ENCODE measurements at places on chromosomes 1 and 21. TPM values are rescaled to one million over a fixed set of nuclear protein-coding genes. Genes with fewer than 3 reads are reported as not detected.

TPR gene
- 59.5 TPM for total RNA-seq

GPX7 gene
- total RNA-seq = 8.9 TPM

ASH1L gene
- total RNA-seq = 57.1 TPM

C1orf87 gene
- total RNA-seq = not detected

PTAFR gene
- 0.76 TPM for total RNA-seq

TRIM46 gene
- not detected for total RNA-seq

SFN gene
- total RNA-seq = not detected

TLR5 gene
- total RNA-seq = 0.49 TPM

GRCh38 chr1:52852854-52853253 lies 10.3 kb downstream of the ZYG11A start:
- no peaks in the 10 kb centered on the region for H3K36me3 ChIP-seq
- H3K27me3 ChIP-seq = no peaks in the 10 kb centered on the region
- DNase-seq = no peak

- DNase-seq = no peak
- no peaks in the 10 kb centered on the region for H3K27me3 ChIP-seq
- H3K36me3 ChIP-seq = no peaks in the 10 kb centered on the region
- H3K4me3 ChIP-seq = no peak overlapping the region
- no peak overlapping the region for H3K27ac ChIP-seq
Observed at GRCh38 chr1:76158126-76158525, 83.6 kb downstream of the ST6GALNAC3 start.

DNA sequence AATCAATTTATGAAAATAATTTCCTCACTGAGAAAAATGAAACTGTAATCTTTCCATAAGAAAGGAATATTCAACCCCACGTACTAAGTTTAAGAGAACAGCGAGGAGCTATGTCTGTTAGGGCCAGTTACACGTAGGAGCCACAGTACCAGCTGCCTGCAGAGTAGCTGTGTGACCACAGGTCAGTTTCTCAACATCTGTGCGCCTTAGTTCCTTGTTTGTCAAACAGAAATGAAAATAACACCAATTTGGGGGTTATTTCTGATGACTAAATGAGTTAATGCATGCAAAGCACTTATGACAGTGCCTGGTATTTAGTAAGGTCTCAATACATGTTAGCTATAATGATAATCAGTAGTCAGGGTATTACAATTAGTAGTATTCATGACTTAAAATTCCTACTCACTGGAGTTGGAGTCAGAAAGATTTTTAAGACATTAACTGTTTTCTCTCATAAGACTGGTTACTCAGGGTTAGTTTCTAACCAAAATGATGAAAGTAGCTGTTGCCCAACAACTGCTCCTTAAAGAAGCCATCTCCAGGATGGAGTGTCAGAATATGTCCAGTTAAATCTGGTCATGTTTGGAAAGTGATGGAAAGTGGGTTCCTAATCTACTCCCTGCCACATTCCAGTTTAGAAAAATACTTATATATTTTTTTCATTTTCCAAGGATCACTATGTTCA lies 85.8 kb upstream of the ZNF648 start:
- no peak for DNase-seq
- H3K4me3 ChIP-seq = no peak overlapping the region
- H3K27ac ChIP-seq = no peak overlapping the region
- H3K36me3 ChIP-seq = no peaks in the 10 kb centered on the region
- H3K27me3 ChIP-seq = no peaks in the 10 kb centered on the region
- peaks cover 27% of the 10 kb centered on the region for H3K4me1 ChIP-seq

DNA sequence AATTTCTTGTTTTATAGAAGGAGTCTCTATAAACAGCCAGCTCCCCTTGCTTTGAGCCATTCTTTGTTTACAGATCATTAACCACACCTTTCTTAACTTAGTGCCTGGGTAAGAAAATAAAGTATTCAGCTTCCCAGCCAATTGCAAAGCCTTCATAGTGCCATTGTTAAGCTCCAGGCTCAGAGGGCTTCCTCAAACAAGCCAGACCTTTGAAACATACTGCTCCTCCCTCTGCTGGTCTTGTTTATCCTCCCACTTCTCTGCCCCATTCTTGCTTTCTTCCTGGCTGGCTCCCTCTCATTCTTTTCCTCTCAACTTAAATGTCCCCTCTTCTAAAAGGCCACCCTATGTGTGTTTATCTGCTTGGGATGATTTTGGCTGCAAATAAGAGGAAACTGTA lies 319.4 kb upstream of the ST6GALNAC5 start:
- no peaks in the 10 kb centered on the region for H3K4me1 ChIP-seq
- H3K36me3 ChIP-seq = no peaks in the 10 kb centered on the region
- H3K4me3 ChIP-seq = no peak overlapping the region
- H3K27me3 ChIP-seq = no peaks in the 10 kb centered on the region
- no peak overlapping the region for H3K27ac ChIP-seq

DNA sequence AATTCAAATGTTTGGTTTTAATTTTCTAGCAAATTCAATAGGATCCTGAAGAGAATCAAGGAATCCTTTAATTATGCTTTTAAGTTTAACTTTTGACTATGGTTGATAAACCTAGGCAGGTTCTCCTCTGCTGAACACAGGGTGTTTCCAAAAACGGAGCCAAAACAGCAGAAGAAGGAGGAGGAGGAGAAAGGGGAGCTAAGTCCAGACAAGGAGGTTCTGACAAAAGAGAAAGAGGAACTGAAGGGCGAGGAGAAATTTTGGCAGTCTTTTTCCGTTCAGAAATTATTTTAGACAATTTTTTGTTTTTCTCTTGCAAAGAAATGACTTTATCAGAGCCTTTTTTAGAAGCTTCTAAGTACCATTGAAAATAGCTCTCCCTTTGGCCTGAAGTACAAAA lies 33.2 kb upstream of the FNBP1L start:
- DNase-seq = no peak
- H3K4me3 ChIP-seq = no peak overlapping the region
- H3K27ac ChIP-seq = no peak overlapping the region

- H3K4me3 ChIP-seq = no peak overlapping the region
- H3K27ac ChIP-seq = no peak overlapping the region
- peak; percentile 65 for DNase-seq
- no peaks in the 10 kb centered on the region for H3K4me1 ChIP-seq
- H3K27me3 ChIP-seq = no peaks in the 10 kb centered on the region
- no peaks in the 10 kb centered on the region for H3K36me3 ChIP-seq
Observed at GRCh38 chr1:20574686-20575540, 14.0 kb upstream of the CDA start.

GRCh38 chr1:241317676-241318075 lies 39.3 kb downstream of the RGS7 start:
- no peaks in the 10 kb centered on the region for H3K4me1 ChIP-seq
- H3K27me3 ChIP-seq = no peaks in the 10 kb centered on the region
- H3K36me3 ChIP-seq = no peaks in the 10 kb centered on the region
- no peak for DNase-seq
- H3K4me3 ChIP-seq = no peak overlapping the region

GRCh38 chr1:165339164-165339563 lies 17.4 kb downstream of the LMX1A start:
- H3K27ac ChIP-seq = no peak overlapping the region
- no peaks in the 10 kb centered on the region for H3K36me3 ChIP-seq
- no peak overlapping the region for H3K4me3 ChIP-seq
- peaks cover 18% of the 10 kb centered on the region for H3K27me3 ChIP-seq
- H3K4me1 ChIP-seq = no peaks in the 10 kb centered on the region

DNA sequence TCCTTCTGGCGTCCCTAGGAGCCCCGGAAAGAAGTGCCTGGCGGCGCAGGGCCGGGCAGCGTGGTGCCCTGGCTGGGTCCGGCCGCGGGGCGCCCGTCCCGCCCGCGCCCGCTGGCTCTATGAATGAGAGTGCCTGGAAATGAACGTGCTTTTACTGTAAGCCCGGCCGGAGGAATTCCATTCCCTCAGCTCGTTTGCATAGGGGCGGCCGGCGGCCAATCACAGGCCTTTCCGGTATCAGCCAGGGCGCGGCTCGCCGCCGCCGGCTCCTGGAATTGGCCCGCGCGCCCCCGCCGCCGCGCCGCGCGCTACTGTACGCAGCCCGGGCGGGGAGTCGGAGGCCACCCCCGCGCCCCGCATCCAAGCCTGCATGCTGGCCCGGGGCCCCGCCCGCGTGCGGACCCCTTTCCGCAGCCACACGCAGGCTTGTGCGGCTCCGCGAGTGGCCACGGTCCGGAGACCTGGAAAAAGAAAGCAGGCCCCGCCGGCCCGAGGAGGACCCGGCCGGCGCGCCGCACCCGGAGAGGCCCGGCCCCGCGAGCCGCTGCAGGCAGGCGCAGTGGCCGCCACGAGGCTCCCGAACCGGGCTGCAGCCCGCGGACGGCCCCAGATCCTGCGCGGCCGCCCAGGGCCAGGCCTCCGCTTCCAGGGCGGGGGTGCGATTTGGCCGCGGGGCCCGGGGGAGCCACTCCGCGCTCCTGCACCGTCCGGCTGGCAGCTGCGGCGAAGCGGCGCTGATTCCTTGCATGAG lies 160.4 kb downstream of the RUNX1 start:
- peak overlapping the region; percentile 82 for H3K27ac ChIP-seq
- peaks cover 24% of the 10 kb centered on the region for H3K27me3 ChIP-seq
- H3K4me3 ChIP-seq = peak overlapping the region; percentile 74
- no peaks in the 10 kb centered on the region for H3K36me3 ChIP-seq
- H3K4me1 ChIP-seq = peaks cover 30% of the 10 kb centered on the region
- peak; percentile 95 for DNase-seq

GRCh38 chr1:47393141-47393540 lies 22.9 kb upstream of the FOXE3 start:
- H3K27me3 ChIP-seq = peaks cover 10% of the 10 kb centered on the region
- no peaks in the 10 kb centered on the region for H3K4me1 ChIP-seq
- H3K27ac ChIP-seq = no peak overlapping the region

GRCh38 chr1:10909697-10910680 lies 102.5 kb upstream of the TARDBP start:
- H3K27ac ChIP-seq = no peak overlapping the region
- H3K36me3 ChIP-seq = no peaks in the 10 kb centered on the region
- no peak overlapping the region for H3K4me3 ChIP-seq
- no peaks in the 10 kb centered on the region for H3K4me1 ChIP-seq
- no peaks in the 10 kb centered on the region for H3K27me3 ChIP-seq

DNA sequence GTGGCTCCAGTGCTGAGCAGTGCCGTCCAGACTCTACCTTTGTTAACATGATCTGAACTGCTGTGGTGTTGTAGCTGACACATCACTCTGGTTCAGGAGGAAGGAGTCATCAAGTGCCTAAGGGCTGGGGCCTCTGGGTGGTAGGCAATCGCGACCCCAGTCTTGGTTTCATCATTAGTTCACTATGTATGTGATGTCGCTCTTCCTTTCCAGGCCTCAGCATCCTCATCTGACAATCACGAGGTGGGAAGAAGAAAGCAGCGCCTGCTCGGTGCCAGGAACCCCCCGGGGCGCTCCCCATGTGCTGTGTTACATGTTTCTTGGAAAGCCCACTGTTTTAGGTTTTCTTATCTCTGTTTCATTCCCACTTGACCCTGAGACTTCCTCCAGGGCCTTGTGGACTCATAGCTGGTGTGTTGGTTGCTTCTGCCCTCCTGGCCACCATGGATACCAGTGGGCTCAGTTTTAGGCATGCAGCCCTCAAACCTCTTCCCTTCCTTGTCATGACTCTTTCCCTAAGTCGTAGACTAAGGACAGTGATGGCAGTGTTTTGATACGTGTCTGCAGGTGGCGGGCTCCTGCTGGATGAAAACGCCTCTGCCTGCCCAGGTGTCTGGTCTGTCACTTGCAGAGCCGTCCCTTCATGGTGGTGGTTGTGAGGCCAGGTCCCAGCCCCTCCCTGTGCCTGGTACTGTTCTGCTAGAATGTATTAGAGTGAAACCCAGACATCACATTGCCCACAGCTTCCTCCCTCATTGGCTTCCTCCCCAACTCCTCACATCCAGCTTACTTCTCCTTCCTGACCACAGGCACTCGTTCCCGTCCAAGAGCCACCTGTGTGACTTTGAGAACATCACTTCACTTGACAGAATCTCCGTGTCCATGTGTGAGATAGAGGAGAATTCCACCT lies 17.2 kb upstream of the FOXO6 start:
- H3K4me3 ChIP-seq = no peak overlapping the region
- H3K27me3 ChIP-seq = no peaks in the 10 kb centered on the region
- H3K36me3 ChIP-seq = no peaks in the 10 kb centered on the region
- peaks cover 33% of the 10 kb centered on the region for H3K4me1 ChIP-seq
- peak overlapping the region; percentile 91 for H3K27ac ChIP-seq

GRCh38 chr1:29671446-29672356 lies 435.4 kb downstream of the PTPRU start:
- no peaks in the 10 kb centered on the region for H3K27me3 ChIP-seq
- H3K36me3 ChIP-seq = no peaks in the 10 kb centered on the region
- no peak overlapping the region for H3K27ac ChIP-seq
- DNase-seq = no peak

GRCh38 chr1:83799594-83799993 lies 199.3 kb downstream of the TTLL7 start:
- no peaks in the 10 kb centered on the region for H3K27me3 ChIP-seq
- no peak for DNase-seq
- H3K4me1 ChIP-seq = no peaks in the 10 kb centered on the region
- no peak overlapping the region for H3K27ac ChIP-seq
- no peak overlapping the region for H3K4me3 ChIP-seq
- H3K36me3 ChIP-seq = no peaks in the 10 kb centered on the region

DNA sequence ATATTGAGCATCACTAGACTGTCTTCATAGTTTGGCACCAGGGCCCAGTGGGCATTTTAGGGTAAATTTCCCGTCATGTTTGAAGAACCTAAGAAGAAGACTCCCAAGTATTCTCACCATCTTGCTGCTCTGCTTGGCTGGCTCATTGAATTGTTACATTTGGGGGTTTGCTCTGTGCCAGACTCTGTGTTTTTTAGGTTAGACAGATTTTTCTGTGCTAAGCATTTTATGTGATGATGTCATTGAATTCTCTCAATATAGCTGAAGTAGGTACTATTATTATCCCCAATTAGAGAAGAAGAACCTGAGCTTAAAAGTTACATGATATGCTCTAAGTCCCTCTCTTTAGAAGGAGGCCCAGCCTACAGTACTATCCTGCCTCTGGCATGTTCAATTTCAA lies 28.0 kb upstream of the DNASE2B start:
- no peaks in the 10 kb centered on the region for H3K36me3 ChIP-seq
- no peak overlapping the region for H3K27ac ChIP-seq
- DNase-seq = no peak
- no peak overlapping the region for H3K4me3 ChIP-seq
- H3K4me1 ChIP-seq = peaks cover 34% of the 10 kb centered on the region
- no peaks in the 10 kb centered on the region for H3K27me3 ChIP-seq

- no peak for DNase-seq
- H3K4me3 ChIP-seq = no peak overlapping the region
- no peaks in the 10 kb centered on the region for H3K27me3 ChIP-seq
- peaks cover 6% of the 10 kb centered on the region for H3K4me1 ChIP-seq
Observed at GRCh38 chr1:150927624-150928023, 1.5 kb downstream of the SETDB1 start.

DNA sequence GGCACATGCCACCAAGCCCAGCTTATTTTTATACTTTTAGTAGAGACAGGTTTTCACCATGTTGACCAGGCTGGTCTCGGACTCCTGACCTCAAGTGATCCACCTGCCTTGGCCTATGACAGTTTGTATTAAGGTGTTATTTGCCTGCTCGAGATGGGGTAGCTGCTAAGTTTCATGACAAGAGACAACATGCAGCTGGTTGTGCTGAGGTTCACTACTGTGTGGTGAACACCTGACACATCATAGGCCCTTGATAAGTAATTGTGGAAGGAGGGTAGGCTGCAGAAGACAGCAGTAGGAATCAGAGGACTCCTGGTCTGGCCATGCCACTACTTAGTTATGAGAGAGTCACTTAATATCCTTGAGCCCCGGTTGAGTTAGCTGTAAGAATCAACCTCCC lies 46.2 kb downstream of the PLPP3 start:
- H3K27ac ChIP-seq = no peak overlapping the region
- H3K36me3 ChIP-seq = no peaks in the 10 kb centered on the region
- no peak for DNase-seq
- no peak overlapping the region for H3K4me3 ChIP-seq
- H3K27me3 ChIP-seq = no peaks in the 10 kb centered on the region

GRCh38 chr1:221829327-221830015 lies 87.6 kb upstream of the DUSP10 start:
- H3K27me3 ChIP-seq = no peaks in the 10 kb centered on the region
- no peak overlapping the region for H3K4me3 ChIP-seq
- H3K4me1 ChIP-seq = peaks cover 6% of the 10 kb centered on the region
- H3K36me3 ChIP-seq = no peaks in the 10 kb centered on the region

Measured in gastrocnemius medialis (tissue), 4 donors.